ENCODE measurements at places on chromosomes 16 and 17. TPM values are rescaled to one million over a fixed set of nuclear protein-coding genes. Genes with fewer than 3 reads are reported as not detected.

- DNase-seq: peak; percentile 55
Observed at GRCh38 chr16:29862383-29862883, 593 bp downstream of the CDIPT start.

DNA sequence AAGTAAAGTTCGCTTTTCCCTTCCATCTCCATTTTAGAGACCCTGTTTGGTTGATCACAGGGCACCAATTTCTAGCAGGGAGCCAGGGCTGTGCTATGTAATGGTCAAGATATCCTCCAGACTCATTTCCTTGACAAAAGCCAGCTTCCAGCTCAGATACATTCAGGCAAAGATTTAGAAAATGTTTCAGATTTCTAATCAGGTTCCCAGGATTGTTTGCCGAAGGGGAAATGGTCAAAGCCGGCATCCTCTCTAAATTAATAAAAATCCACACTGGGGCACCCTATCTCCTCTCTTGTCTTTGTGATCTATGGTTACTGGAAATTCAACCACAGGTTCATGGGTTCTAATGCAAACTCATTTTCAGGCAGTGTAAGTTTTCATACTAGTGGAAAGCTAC is 686.8 kb upstream of the KIF2B start:
- DNase-seq: no peak

DNA sequence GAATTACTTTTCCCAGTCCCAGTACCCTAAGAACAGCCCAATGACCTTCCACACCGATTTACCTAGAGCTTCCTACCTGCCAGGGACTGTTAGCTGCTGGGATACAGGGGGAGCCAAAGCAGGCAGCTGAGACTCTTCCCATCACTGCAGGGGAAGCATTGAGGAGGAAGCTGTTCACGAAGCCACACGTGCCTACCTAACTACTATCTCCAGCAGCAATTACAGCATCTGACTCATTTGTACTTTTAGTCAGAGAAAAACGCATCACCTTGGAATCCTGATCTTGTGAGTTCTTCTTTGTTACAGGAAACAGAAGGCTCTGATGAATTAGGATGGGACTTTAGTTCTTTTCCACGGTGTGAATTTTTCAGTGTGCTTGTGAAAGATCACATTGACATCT is 113.7 kb upstream of the DHX40 start:
- no peak for DNase-seq

DNA sequence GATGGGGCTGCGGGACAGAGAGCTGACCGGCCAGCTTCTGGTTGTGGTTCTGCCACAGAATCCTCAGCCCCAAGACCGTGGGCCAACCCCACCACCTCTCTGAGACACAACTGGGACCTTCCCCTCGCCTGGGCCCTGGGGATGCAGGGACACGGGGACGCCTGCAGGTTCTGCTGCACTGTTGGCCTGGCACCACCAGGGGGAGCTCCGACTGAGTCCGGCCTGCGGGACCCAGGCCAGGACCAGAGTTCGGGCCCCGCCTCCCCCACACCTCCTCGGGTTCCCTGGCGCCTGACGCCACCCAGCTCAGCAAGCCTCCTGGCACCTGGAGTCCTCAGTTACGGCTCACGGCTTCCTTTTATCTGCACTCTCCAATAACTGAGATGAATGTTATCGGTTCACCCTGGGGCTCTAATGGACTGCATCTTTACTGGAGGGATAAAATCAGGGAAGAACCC is 27.3 kb downstream of the TBC1D16 start:
- DNase-seq: peak; percentile 74

- DNase-seq: no peak
Observed at GRCh38 chr17:56595831-56596690, 2.6 kb downstream of the NOG start.

The ABCC12 gene
- not detected for total RNA-seq

Data from Caki2 (cell line).